ENCODE measurements at places on chromosomes 2 and 18.

- no peak for DNase-seq
Observed at GRCh38 chr18:68796936-68797690, 767 bp upstream of the CCDC102B start.

DNA sequence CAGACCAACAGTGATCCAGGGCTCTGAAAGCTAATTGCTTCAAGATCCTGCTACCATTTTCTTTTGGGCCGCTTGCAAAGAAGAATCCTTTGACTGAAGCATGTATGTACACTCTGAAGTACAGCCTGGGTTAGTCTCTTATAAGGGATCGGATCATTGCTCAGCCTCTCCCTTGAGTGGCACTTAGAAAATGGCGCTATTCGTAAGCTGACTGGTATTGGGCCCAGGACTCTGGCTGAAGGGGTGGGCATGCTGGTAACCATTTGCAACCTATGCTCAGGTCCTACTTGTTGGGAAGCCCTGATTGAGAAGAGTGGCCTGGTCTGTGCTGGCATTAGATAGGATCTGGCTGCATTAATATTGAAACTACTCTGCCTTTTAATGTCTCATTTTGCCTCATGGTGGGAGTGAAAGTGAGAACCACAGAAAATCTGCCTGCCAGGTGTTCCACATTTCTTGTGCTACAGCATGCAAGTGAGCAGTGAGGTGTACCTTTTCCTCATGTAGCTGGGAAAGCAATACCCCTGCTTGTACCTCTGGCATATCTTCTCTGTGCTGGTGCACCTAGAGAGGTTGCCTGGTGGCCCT is 661 bp upstream of the MGAT5 start:
- DNase-seq: no peak

DNA sequence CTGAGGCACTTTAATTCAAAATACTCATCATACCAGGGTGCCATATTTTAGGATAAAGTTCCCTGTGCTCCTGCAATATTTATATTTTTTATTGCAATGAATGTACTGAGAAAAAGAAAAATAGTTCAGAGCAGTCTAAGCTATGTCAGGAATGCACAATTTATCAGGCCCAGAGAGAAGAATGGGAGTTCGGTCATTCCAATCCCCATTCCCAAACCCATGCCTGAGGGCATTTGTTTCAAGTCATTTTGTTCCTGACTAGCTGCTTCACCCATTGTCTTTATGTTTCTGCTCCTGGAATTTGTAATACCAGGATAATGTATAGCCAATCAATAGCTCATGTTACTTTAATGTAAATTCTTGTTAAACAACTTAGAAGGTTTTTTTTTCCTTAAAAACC is 24.4 kb upstream of the FTCDNL1 start:
- DNase-seq: no peak

DNA sequence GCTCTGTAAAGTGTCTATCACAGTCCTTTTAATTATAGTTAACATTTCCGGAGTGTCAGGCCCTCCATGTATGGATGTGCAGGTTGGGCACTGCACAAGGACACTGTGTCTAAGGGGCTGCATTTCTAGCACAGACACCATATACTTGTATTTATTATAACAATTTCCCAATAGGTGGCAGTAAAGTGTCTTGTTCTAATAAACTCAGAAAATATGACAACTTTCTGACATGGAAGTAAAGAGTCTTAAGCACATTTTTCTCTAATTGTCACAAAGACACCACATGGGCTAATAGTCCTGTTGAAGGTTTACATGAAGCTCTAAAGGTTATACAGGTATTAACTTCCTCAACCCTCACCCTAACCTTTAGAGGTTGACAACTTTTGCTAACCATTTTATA is 156.6 kb downstream of the DYSF start:
- peak; percentile 46 for DNase-seq

DNA sequence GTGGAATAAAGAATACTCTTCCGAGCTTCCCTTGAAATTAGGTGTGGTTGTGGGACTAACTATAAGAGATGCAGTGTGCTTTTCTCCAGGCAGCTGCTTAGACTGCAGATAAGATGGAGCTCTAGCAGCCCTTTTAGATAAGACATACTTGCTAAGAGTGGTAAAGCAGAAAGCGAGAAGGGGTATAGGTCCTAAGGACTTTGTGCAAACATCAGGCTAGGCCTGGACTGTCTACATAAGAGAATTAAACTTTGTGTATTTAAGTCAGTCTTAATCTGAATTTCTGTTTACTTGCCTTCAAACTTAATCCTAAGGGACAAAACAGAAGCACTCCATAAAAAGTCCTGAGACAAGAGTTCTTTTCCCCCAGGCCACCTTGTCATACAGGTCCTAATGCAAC is 218.9 kb downstream of the RAB3GAP1 start:
- no peak for DNase-seq

- DNase-seq: no peak
Observed at GRCh38 chr2:66324356-66324755, 110.6 kb upstream of the MEIS1 start.

GRCh38 chr2:154443919-154444318 is 254.6 kb upstream of the KCNJ3 start:
- DNase-seq: no peak

- DNase-seq: no peak
Observed at GRCh38 chr2:120949957-120950590, 214.4 kb downstream of the GLI2 start.

- no peak for DNase-seq
Observed at GRCh38 chr2:239731998-239732665, 293.0 kb downstream of the NDUFA10 start.

GRCh38 chr2:56244911-56245530 is 61.2 kb downstream of the CCDC85A start:
- no peak for DNase-seq

GRCh38 chr2:71337776-71338175 is 6.2 kb downstream of the ZNF638 start:
- no peak for DNase-seq

GRCh38 chr2:18491577-18491976 is 68.9 kb downstream of the RDH14 start:
- DNase-seq: no peak

DNA sequence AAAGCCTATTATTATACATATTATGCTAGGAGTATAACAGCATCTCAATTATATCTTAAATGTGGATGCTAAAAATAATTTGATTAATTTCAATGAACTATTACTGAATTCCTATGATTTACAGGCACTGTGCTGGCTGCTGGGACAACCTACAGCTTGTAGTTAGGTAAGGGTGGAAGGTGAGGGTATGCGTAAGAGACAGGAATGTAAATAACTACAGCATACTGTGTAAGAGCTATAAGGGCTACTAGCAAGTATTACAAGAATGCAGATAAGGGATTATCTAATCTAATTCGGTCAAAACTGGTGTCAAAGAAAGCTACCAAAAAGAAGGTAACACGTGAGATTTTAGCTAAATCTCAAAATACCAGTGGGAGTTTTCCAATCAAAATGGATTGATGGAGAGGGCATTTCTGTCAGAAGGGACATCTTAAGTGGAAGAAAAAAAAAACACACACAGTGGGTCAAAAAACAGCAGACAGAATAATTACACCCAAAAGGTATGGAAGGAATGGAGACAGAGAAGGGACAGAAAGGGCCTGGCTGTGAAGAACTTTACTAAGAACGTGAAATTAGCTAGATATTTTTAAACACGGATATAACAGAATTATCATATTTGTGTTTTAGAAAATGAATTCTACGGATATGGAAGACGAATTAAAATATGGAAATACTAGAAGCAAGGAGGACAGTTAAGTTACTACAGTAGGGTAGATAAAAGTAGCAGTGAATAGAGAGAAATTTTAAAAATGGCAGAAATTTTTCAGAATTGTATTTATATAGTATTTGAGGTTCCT is 47.1 kb downstream of the STRN start:
- no peak for DNase-seq

GRCh38 chr2:238139196-238140039 is 950 bp downstream of the KLHL30 start:
- peak; percentile 25 for DNase-seq

DNA sequence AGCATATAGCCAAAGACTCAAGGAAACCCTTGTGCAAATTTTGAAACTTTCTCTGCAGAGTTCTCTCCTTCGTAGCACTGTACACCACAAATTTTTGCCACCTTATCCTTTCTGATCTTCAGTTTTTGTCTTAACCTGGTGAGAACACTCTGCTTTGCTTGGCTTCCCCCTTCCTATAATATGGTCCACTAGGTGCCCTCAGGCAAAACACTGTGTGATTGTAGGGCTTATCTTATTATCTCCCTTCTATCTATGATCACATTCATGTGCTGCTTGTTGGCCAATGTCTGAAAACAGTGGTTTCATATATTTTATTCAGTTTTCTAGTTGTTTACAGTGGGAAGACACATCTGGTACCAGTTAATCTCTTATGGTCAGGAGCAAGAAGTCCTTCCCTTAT is 111.1 kb downstream of the MTX2 start:
- no peak for DNase-seq

- DNase-seq: peak; percentile 35
Observed at GRCh38 chr2:101396316-101396717, 9.0 kb upstream of the CREG2 start.

DNA sequence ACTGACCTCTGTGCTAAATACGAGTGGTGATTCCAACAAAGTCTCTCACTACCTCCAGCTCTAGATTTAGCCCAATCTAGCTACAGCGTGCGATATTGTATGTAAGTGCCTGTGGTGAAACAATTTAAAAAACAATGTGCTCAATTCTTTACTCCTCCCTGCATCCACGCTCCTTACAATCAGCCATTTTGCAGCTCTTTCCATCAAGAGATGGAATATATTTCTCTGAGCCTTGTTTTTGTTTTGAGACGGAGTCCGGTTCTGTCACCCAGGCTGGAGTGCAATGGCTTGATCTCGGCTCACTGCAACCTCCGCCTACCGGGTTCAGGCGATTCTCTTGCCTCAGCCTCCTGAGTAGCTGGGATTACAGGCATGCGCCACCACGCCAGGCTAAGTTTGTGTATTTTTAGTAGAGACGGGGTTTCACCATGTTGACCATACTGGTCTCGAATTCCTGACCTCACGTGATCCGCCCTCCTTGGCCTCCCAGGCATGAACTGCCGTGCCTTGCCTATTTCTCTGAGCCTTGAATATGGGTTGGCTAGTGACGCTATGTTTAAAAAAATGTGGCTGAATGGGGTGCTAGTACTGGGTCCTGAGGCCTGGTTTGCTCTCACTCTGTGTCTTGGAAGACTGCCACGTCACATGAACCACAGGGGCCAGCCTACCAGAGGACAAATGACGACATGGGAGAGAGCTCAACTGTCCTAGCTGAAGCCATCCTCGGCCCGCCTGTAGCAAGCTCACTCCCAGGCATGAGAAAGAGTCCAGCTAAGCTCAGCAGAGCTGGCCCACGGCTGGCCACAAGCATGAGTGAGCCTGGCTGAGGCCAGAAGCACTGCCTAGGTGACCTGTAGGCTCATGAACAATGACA is 14.8 kb downstream of the WDFY1 start:
- DNase-seq: peak; percentile 14

GRCh38 chr2:211760103-211760502 is 778.5 kb downstream of the ERBB4 start:
- DNase-seq: no peak
